ENCODE measurements at places on chromosomes 5 and 9.
A peak's percentile ranks its signal among the peaks of the same experiment; 100 is the strongest.

- DNase-seq = no peak
Measured at GRCh38 chr5:58294598-58295305, 165.1 kb downstream of the PLK2 start.

DNA sequence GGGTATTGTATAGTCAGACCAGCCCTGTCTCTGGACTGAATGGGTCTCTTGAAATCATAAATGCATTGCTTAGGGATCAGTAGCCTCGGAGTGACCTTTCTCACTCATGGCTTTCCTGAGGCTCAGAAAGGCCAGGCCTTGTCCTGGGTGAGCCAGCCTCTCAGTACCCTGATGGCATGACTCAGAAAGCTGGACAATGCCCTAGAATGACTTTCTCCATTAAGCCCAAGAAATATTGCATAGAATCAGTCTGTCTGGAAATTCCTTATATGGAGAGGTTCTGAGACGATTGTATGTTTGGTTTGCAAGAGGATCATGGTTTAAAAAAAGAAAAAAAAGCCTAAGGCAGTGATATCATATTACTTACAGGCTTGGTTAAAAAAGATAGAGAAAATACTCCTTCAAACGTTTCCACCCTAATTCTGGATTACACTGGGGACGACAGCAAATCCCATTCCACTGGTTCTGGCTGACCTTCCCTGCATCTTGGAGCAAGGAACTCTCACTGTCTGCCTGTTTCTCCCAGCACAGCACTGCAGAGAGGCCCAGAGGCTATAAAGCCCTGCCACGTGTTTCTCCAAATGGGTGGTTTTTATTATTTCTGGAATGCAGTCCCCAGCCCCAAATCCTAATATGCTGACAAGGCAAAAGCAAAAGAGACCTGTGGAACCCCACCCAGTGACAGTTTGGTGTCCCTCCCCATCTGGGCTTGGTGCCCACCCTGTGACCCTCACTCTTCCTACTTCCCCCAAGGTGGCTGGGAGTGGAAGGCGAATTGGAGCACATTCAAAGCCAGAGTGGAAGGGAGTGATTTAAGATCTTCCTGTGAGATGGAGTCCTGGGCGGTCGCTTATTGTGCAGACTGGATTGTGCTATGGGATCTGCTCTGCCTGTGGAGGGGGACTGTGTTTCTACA is 34.4 kb downstream of the MAP1B start:
- DNase-seq = no peak

- DNase-seq = no peak
Measured at GRCh38 chr5:123807177-123807945, 295.4 kb downstream of the CSNK1G3 start.

DNA sequence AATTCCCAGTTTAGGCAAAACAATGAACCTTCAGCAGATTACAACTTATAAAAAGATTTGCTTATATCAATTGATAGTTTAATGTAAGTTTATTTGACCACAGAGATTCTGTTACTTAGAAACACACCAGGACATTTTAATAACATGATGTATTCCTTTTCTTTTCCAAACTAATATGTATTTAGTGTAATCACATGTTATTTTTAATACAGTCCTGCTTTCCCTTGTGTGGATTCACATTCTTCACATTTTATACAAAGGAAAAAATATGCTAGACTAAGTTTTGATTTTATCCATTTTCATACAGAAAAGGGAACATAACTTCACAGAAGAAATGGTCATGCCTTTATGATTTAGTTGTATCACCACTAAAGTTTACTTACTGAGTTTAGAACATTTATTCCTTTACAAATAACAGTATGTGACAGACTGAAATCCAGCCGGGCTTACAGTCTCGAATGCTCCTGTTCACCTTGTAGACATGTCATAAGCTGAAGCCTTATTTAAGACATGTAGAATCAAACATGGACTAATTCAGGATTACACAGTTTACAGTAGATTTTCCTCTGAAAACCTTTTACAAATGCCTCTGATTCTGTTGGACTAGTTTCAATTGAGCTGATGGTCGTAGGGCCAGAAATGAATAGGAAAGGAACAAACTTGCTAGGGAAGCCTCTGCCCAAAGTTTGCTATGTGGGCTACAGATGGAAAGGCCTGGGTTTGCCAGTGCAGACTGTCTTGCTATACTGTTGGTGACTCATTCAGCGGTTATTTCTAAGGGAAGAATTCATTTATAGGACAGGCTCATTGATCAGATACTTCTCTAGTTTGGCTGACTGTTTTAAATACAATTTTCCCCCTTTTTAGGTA is 6.6 kb upstream of the ASPN start:
- no peak for DNase-seq

GRCh38 chr9:108386032-108386431 is 469.8 kb downstream of the ACTL7B start:
- DNase-seq = no peak

DNA sequence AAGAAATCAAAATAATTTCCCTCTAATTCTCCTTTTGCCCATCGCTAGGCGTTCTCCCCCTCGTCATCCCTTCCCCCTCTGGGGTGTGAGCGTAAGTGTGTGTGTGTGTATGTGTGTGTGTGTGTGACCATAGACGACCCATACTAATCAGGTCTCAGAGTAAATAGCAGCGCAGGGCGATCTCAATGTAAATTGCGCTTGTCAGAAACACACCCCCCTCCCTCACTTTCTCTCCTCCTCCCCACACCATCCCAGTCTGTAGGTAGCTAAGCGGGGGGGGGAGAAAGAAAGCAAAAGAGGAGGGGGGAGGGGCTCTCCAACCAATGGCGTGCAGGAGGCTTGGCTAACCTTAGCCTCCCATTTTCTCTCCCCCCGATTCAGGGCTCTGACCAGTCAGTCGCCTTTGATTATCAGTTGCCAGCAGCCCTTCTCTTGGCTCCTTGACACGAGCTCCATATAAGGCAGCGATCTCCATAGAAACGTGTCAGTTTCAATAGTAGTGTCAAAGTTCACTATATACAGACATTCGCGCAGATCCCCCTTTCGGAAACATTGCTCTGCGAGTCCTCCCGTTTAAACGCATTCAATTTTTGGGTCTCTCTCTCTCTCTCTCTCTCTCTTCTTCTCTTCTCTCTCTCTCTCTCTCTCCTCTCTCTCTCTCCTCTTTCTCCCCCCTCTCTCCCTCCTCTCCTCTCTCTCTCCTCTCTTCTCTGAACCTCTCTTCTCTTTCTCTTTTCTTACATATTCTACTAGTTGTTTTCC is at the start of gene NR2F1:
Gene NR2F1, plus strand, starts transcription at position 546 of the 762 bp plus-strand sequence. CDS start 1,802 bp downstream, outside the sequence.
- no peak for DNase-seq

DNA sequence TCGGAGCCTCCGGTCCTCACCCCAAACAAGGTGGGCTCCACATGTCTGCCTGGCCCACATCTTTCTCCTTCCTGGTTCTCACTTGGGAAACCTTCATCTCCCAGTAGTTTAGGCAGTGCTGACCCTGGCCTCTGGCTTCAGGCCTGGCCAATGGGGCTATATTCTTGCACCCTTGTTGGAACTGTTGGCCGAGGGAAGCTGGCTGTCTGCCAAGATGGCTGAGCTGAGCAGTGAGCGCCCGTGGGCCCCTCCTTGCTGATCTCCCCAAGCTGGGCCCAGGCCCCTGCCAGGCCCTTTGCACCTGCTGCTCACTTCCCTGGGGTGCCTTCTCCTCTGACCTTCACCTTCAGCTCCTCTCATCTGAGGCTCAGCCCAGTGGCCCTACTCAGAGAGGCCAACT is 31.3 kb downstream of the TSPAN17 start:
- DNase-seq = no peak

GRCh38 chr5:108083232-108083631 is 298.7 kb downstream of the FBXL17 start:
- no peak for DNase-seq

GRCh38 chr9:21001581-21001980 is 29.9 kb downstream of the HACD4 start:
- DNase-seq = peak; percentile 37

DNA sequence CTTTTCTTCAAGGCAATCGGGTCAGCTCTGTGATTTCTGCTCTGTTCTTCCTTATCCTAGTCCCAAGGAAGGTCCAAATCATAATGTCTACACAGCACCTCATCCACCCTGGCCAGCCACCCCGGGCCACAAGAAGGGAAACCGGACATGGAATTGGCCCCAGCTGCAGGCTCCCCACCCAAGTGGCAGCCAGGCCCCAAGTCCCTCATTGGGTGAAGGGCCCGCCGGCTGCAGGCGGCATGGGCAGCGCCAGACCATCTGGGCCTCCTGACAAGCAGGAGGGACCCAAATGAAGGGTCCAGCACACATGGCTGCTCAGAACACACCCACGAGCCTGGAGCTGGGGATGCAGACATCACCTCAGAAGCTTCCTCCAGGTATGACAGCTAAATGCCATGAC is 33.7 kb downstream of the BICD2 start:
- DNase-seq = no peak

GRCh38 chr9:100573655-100574260 is 4.1 kb upstream of the CAVIN4 start:
- no peak for DNase-seq

- no peak for DNase-seq
Measured at GRCh38 chr9:78552802-78553201, 255.9 kb downstream of the PSAT1 start.

- DNase-seq = no peak
Measured at GRCh38 chr5:103441523-103441922, 121.1 kb downstream of the NUDT12 start.

DNA sequence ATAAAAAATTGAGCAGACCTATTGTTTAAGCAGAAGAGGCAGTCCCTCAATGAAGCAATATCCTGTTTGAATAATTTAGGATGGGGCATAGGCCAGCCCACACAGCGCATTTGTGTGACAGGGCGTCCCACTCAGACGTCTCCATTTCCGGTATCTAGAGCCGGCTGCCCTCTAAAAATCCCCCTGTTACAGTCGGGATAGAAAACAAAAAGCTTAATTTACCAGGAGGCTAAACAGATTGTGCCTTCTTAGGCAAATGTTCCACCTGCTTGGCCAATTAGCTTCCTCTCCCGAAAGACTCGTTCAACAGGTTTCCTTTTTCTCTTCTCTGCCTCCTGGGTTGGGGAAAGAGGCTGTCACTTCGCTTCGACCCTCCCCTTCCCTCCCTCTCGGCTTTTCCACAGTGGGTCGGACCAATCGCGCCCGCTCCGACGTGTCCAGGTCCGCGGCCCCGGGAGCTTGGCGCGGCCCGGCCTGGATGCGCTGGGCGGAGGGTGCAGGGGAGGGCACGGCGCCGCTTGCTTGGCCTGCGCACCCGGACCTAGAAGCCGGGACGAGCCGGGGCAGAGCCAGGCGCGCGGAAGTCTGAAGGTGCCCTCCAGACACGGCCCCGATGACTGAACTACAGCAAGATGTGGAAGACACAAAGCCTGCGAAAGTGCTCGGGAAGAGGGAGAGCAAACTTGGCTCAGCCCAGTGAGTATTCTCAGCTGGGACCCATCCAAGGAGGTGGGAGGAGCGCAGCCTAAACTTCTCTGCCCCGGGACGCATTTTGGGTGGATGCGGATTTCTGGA is at the start of gene GRAMD2B:
Gene GRAMD2B, plus strand, starts transcription at position 416 of the 795 bp plus-strand sequence. Its CDS starts 198 bp downstream, at position 614.
- DNase-seq = peak; percentile 82

DNA sequence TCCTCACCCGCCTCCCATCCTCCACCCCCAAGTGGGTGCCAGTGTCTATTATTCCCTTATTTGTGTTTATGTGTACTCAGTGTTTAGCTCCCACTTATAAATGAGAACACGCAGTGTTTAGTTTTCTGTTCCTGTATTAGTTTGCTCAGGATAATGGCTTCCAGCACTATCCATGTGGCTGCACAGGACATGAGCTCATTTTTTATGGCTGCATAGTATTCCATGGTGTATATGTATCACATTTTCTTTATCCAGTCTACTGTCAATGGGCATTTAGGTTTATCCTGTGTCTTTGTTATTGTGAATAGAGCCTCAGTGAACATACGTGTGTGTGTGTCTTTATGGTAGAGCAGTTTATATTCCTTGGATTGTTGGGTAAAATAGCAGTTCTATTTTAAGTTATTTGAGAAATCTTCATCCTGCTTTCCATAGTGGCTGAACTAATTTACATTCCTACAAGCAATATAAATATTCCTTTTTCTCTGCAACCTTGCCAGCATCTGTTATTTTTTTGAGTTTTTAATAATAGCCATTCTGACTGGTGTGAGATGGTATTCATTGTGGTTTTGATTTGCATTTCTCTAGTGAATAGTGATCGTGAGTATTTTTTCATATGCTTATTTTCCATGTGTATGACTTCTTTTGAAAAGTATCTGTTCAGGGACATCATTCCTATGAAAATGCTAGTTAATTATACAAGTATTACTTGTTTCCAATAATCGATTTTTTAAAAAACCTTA is 164.0 kb upstream of the CCDC152 start:
- DNase-seq = no peak

DNA sequence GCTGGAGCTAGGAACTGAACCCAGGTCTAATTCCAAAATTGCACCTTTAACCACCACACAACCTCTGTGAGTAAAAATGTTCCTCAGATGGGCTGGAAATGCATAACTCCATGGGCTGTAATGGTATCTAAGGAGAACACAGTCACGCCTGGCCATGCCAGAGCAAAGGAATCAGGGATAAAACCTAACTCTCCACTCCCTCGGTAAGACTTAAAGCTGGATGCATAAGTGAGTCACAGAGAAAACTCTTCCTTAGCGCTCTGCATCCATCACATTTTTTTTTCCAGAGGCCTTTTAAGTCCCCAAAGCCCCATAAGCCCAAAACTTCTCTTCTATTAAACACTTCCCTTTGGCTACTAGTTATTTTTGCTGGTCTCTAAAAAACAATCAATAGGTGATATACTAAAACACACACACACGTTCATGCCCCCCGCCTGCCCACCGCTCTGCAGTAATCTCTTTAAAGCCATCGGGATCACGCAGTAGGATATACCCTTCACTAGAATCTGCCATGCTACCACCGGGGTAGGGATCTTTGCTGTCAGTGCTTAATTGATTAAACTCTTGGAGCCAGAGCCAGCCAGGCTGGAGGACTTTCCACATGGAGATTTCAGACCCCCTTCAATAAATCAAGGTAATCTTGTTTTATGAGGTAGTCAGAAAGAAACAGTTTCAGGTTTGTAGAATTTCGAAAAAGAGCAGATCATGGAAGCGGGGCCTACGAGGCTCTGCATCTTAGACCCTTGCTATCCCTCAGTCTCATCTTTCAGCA is 212.9 kb downstream of the MAPKAP1 start:
- no peak for DNase-seq

DNA sequence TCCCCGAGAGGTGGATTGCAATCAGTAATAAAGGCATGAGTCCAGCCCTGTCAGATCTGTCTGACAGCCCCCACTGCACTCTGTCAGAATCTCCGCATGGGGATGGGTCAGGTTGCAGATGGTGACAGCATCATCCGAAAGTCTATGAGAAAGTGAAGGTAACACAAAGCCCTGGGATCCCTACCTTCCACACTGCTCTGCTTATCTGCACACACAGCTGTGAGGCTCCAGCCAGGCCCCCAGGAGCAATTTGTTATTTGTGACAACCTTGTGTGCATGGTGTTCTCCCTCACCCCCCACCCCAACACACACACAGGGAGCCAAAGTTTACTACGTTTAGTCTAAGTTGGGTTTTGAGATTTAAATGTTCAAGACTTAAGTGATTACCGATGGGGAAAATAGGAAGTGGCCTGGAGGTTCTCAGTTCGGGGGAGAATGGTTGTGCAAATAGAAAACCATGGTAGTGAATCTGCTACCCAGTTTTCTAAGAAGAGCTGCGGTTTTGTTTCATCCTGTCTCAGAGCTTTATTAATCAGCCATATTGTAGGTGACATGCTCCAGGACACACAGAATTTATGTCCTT is 92.7 kb downstream of the SV2C start:
- no peak for DNase-seq

GRCh38 chr5:102996011-102996575 is 123.8 kb downstream of the GIN1 start:
- no peak for DNase-seq

GRCh38 chr5:170008376-170008775 is 28.1 kb upstream of the INSYN2B start:
- DNase-seq = no peak
